Gastrocnemius medialis (tissue), 4 donors: ENCODE measurements at places on chromosomes 7 and 10. TPM values are rescaled to one million over a fixed set of nuclear protein-coding genes. Genes with fewer than 3 reads are reported as not detected.
A peak's percentile ranks its signal among the peaks of the same experiment; 100 is the strongest.

DNA sequence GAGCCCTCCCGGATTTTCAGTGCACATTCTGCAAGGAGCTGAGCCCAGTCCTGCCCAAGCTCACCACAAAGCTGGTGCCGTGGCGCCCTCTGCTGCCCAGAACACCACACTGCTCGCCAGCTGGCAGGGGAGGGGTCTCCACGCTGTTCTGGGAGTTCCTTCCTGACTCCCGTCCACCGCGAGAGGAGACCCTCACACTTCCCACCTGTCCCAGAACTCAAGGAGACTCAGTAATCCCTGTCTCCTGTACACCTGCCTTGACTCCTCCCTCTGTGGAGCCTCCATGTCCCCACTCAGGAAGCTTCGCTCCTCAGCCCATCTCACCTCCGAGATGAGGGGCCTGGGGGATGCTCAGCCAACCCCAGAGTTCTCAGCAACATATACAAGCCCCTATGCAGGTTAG lies 11.3 kb downstream of the C10orf105 start:
- no peak overlapping the region for H3K27ac ChIP-seq
- no peak overlapping the region for H3K4me3 ChIP-seq
- H3K4me1 ChIP-seq: peaks cover 11% of the 10 kb centered on the region
- no peaks in the 10 kb centered on the region for H3K27me3 ChIP-seq
- no peaks in the 10 kb centered on the region for H3K36me3 ChIP-seq

DNA sequence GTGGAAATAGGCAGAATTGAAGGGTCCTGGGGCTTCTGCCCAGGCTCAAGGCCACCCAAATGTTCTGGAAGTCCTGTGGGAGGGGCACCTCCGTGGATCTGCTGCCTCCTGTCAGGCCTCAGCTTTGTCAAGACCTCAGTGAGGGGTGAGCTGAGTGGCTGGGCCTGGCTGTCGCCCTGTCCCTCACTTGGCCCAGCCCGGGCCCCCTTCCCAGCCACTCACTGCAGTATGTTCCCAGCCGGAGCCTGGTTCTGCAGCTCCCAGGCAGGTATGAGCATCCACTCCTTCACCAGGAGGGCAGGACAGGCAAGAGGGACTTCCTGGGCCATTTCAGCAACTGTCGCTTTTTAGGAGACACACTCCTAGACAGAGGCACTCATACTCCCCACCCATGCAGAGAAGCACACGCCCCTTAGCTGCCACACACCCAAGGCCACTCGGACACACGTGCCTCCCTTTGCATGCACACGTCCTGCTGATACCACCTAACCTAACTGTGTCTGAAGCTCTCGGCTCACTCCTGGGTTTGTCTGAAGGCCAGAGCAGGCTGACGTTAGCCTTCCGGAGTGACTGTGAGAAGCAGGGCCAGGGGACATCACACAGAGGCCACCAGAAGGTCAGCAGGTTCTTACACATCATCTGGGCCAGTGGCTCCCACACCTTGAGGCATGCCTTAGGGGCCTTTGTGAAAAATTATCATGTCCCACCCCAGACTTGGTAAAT lies 72.2 kb upstream of the COL13A1 start:
- peaks cover 53% of the 10 kb centered on the region for H3K4me1 ChIP-seq
- no peak for DNase-seq
- no peaks in the 10 kb centered on the region for H3K36me3 ChIP-seq
- H3K27ac ChIP-seq: peak overlapping the region; percentile 17

The NKX2-3 gene
- total RNA-seq: not detected

DNA sequence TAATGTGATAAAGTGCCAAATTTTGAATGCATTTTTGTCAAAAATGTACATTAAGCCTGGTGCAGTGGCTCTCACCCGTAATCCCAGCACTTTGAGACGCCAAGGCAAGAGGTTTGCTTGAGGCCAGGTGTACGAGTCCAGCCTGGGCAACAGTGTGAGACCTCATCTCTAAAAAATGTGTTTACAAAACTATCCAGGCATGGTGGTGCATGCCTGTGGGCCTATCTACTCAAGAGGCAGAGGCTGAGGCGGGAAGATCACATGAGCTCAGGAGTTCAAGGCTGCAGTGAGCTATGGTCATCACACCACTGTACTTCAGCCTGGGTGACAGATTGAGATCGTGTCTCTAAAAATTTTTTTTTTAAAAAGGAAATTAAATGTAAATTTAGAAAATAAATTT lies 18.5 kb upstream of the MGMT start:
- H3K36me3 ChIP-seq: no peaks in the 10 kb centered on the region
- no peaks in the 10 kb centered on the region for H3K27me3 ChIP-seq
- no peak overlapping the region for H3K27ac ChIP-seq
- no peak overlapping the region for H3K4me3 ChIP-seq

DNA sequence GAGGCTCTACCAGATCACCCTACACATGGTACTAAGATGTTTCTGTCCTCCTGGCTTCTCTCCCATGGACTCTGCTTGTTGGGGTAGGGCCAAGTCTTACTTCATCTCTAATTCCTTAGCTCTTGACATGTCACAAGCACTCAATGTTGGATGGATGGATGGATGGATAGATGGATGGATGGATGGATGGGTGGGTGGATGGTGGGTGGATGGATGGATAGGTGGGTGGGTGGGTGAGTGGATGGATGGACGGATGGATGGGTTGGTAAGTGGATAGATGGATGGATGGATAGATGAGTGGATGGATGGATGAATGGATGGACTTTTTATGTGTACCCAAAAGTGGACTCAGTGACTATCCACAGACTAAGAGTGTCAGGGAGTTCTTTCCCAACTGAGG lies 28.5 kb downstream of the HSPA12A start:
- DNase-seq: no peak
- H3K36me3 ChIP-seq: no peaks in the 10 kb centered on the region
- H3K4me1 ChIP-seq: no peaks in the 10 kb centered on the region

DNA sequence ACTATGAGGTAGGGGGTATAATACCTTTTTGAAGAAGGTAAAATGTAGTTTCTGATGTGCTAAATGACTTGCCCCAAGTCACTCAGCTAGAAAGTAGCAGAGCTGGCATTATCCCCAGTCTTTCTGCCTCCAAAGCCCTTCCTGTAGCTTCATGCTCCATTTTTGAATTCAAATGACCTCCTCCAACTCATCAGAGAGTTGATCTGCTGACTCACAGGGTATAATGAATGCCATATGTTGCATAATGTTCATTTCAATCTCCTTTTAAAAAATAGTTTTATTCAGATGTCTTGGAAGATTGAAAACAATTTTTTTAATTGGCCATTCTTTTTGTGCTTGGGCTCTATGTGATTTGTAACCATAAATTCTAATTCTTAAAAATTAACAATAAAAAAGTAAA lies 272.8 kb upstream of the IMMP2L start:
- DNase-seq: no peak
- no peaks in the 10 kb centered on the region for H3K36me3 ChIP-seq
- H3K4me3 ChIP-seq: no peak overlapping the region
- no peaks in the 10 kb centered on the region for H3K4me1 ChIP-seq
- H3K27ac ChIP-seq: no peak overlapping the region

The SLC18A2 gene
- 0.15 TPM for total RNA-seq

- no peaks in the 10 kb centered on the region for H3K27me3 ChIP-seq
- H3K4me1 ChIP-seq: no peaks in the 10 kb centered on the region
- no peaks in the 10 kb centered on the region for H3K36me3 ChIP-seq
- H3K4me3 ChIP-seq: no peak overlapping the region
- no peak overlapping the region for H3K27ac ChIP-seq
- no peak for DNase-seq
Measured at GRCh38 chr7:15874774-15875173, 188.3 kb upstream of the MEOX2 start.

The SPDYE8 gene
- not detected for total RNA-seq

DNA sequence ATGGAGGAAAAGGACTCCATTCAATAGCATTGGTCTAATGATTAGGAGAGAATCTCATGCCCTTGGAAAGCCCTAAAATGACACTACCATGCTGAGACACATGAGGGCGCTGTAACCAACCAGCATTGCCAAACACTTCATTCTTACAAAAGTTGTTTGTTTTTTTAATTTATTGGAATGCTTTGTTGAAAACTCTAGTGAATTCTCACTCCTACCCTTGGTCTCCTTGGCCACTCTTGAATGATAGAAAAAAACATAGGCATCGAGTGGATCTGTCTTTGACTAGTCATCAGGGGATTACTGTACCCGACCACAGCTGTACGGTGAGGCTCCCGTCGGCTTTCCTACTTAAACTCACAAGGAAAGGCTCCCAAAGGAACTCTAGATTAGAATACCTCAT lies 29.3 kb upstream of the ADD3 start:
- H3K27me3 ChIP-seq: no peaks in the 10 kb centered on the region
- peak overlapping the region; percentile 7 for H3K27ac ChIP-seq
- H3K4me3 ChIP-seq: no peak overlapping the region
- no peak for DNase-seq
